CD4-positive, alpha-beta memory T cell (primary cell): ENCODE measurements at places on chromosomes 12 and 14. TPM values are rescaled to one million over a fixed set of nuclear protein-coding genes. Genes with fewer than 3 reads are reported as not detected.
A peak's percentile ranks its signal among the peaks of the same experiment; 100 is the strongest.

- no peak for DNase-seq
Measured at GRCh38 chr14:56280843-56281242, 162.6 kb downstream of the PELI2 start.

DNA sequence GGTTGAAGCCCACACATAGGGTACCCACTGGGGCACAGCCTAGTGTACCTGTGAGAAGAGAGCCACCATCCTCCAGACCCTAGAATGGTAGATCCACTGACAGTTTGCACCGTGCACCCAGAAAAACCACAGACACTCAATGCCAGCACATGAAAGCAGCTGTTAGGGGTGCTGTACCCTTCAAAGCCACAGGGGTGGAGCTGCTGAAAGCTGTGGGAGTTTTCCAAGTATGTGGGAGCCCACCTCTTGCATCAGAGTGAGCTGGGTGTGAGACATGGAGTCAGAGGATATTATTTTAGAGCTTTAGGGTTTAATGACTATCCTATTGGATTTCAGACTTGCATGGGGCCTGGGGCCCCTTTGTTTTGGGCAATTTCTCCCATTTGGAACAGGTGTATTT, 30.5 kb downstream of the TSPAN19 start:
- DNase-seq: no peak

DNA sequence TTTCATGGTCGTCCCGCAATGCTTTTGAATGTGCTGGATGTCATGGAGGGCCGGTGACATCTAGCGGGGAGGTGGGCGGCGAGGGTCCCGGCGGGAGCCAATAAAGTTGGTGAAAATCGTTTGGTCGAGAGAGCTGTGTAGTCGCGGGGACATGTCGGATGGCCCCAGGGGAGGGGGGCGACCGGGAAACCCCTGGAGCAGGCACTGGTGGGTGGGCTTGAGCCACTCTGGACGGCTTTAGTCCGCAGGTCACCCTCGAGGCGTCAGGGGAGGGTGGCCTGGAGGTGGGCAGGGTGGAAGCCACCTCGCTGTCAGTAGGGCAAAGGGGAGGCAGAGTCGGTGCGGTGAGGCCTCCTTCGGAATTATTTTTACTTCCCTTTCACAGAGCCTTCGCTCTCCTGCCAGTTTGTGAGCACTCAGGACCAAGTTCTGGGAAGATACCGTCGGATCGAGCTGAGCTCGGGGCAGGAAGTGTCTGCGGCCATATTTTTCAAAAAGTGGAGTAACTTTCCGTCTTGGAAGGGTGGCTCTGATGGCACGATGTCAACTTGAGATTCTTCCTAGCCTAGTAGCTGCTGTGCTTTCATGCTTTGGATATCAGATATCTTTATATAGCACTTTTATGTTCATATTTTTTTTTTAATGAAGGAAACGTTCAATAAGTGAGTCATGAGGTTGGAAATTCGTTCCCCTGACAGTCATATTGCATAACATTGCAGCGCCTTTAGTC, 28.2 kb downstream of the WBP11 start:
- DNase-seq: peak; percentile 20

PSMA6 gene
- 329 TPM for polyA plus RNA-seq

DNA sequence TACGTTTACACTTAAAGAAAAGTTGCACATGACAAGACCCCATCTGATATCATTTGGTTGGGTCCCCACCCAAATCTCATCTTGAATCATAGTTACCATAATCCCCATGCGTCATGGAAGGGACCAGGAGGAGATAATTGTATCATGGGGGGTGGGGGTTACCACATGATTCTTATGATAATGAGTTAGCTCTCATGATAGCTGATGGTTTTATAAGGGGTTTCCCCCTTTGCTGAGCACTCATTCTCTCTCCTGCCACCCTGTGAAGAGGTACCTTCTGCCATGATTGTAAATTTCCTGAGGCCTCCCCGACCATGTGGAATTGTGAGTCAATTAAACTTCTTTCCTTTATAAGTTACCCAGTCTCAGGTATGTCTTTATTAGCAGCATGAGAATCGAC, 60.3 kb downstream of the PHLDA1 start:
- DNase-seq: no peak

DNA sequence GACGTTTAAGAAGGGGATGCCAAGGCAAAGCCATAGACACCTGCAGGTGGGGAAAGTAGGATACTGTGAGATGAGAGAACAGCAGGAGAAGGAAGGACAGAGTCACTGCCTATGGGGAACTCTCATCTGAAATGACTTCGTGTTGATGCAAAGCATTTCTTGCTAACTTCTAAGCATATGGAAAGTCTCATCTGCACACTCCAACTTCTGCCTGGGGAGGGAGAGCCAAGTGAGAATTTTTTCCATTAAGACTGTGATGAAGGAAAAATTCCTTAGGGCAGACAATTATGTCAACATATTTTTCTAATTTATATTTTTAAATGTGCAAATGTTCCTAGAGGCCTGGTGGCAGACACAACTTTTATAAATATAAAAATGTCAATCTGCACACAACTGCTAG, 115.3 kb downstream of the IPO8 start:
- no peak for DNase-seq

- no peak for DNase-seq
Measured at GRCh38 chr14:100828031-100828769, 2.3 kb downstream of the MEG3 start.

PTGDR gene
- 7.2 TPM for polyA plus RNA-seq

- DNase-seq: no peak
Measured at GRCh38 chr12:131672311-131672940, 38.5 kb upstream of the SFSWAP start.

DNA sequence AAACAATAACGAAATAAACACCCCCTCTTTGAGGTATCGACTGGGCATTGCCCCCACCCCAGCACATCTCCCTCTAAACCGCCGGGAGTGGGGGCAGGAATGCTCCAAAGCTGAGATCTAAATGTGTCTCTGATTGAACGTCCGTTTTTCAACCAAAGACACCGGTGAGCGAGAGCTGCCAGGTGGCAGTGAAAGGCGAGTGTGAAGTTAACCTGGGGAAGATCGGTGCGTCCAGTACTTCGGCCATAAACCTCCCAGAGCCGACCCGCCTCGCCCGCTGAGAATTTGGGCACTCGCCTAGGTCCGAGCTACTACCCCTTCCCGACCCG, 625 bp downstream of the ANGEL1 start:
- peak; percentile 12 for DNase-seq

DCD gene
- polyA plus RNA-seq: not detected

DNA sequence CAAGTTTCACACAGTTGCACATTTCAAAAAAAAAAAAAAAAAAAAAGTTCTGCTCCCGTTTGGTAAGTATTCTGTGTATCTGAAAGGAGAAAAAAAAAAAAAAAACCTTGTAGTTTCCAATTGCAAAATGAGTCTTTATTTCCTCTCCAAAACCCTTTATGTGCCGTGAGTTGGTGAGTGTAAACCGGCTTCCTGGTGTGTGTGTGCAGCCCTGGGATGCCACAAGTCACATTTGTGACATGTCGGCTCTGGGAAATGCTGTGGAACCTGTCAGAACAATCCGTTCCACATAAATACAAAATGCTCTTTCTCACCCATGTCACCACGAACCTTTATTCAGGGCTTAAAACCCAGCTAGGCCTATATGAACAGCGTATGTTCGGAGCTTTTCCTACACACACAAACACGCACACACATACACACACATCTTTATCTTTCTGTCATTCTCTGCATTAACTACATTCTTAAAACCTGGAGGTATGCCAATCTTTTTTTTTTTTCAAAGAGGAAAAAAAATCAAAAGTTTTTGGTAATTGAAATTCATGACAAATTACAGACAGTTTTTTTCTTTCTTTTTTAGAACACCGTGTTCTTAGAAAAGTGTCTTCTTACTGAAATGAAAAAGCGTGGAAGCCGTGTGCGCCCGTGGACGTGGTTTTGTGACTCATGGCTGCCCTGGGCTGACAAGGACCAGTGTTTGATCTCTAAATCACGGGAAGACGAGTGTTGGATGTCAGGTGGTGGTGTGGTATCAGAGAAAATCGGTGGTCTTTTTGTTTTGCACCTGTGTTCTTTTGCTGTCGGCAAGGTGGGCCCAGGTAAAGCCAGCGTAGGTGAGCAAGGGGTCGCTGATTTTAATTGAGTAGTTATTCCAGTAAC, 612.0 kb downstream of the VRK1 start:
- DNase-seq: peak; percentile 49

JKAMP gene
- polyA plus RNA-seq: 80.8 TPM

DNA sequence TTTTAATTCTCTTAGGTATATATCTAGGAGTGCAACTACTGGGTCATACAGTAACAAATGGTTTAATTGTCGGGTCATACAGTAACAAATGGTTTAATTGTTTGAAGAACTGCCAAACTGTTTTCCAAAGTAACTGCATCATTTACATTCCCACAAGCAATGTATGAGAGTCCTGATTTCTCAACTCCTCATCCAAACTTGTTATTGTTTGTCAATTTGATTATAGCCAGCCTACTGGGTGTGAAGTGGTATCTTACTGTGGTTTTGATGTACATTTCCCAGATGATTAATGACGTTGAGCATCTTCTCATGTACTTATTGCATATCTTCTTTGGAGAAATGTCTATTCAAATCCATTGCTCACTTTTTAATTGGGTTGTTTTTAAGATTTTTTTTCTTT, 67.6 kb upstream of the CFL2 start:
- no peak for DNase-seq

BDKRB2 gene
- not detected for polyA plus RNA-seq

GRCh38 chr12:119258556-119258955, 76.0 kb upstream of the CCDC60 start:
- DNase-seq: no peak

DNA sequence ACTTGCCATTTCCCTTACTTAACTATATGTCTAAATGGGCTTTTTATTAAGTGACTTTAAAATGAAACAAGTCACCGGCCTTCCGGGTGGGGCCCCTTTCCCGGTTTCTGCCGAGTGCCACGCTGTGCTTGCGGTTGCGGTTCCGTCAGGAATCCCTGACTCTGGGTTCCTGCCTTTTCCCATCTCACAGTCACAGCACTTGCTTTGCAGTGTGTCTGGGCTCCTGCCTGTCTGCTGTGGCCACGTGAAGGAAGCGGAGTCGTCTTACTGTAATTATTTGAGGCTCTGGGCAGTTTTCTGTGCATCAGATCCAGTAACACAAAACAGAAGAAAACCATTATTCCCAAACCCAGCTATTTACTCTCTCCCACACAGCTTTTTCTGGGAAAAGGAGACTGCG, 44.0 kb upstream of the FRMD6 start:
- no peak for DNase-seq

GRCh38 chr12:27705263-27705662, 5.4 kb upstream of the MRPS35 start:
- DNase-seq: no peak

LACRT gene
- polyA plus RNA-seq: not detected

YY1 gene
- 23.4 TPM for polyA plus RNA-seq

DNA sequence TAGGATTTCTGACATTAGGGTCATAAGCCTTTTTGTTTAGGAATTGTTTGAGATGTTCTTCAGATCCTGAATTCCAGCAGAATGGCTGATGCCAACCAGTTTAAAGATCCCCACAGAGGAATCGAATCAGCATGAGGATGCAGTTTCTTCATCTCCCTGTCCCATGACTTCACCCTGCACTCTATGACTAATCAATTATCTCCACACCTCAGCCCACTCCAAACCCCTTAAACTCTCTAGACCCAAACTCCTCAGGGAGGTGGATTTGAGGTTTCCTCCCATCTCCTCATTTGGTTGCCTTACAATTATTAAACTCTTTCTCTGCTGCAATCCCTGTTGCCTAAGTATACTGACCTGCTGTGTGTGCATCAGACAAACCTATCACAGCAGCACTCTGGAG, 86.5 kb upstream of the CRY1 start:
- no peak for DNase-seq

DNA sequence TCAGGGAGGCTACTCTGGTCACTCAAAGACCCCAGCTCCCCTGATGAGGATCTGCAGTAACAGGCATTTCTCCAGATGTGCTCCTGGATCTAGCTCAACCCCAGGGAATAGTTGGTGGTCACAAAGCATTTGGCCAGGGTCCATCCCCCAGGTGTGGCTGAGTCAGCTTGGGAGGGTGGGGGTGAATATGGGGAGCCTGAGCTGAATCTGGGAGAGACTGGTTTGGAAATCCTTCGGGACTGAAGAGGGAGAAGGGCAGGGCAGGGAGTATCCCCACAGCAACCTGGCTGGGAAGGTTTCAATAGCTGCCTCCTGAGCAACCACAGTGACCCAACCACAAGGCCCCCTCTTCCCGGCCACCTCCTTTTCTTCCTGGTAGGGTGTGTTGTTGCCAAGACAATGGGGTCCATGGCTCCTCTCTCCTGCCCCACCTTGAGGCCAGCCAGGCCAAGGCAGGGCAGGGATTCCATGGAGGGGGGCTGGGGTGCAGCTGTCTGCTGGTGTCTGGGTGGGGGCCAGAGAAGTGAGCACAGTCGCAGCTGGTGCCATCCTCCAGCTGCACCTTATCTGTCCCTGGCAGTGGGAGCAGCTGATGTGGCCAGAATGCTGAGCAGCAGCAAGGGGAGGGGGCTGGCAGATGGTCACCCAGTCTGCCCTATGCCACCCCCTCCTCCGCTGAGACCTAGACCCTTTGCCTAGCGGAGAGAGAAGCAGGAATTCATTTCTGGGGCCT, 5.5 kb downstream of the ASIC1 start:
- DNase-seq: no peak

GRCh38 chr12:26027401-26027800, 68.9 kb downstream of the RASSF8 start:
- DNase-seq: no peak

EMP1 gene
- polyA plus RNA-seq: 0.50 TPM

- DNase-seq: no peak
Measured at GRCh38 chr12:65900912-65901672, 76.8 kb downstream of the HMGA2 start.

DNA sequence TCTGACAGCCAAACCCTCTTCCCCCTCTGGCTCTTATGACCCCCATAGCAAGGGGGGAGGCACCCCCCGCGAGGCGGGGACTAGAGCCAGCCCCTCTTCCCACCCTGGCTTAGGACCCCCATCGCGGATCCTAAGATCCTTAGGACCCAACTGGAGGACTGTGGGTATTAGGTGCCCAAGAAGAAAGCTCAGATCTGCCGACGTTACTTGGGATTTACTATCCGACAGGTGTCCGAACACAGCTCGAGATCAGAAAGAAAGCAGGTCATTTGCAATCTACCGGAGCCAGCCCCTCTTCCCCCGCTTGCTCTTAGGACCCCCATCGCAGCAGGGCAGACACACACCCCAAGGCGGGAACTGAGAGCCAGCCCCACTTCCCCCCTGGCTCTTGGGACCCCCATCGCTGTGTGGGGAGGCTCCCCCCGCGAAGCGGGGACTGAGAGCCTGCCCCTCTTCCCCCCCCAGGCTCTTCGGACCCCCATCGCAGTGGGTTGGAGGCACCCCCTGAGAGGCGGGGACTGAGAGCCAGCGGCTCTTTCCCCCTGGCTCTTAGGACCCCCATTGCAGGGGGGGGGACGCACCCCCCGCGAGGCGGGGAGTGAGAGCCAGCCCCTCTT, 46.8 kb downstream of the DDX11 start:
- DNase-seq: no peak
